Lung (tissue), 17 donors: ENCODE measurements at places on chromosomes 5 and 9. TPM values are rescaled to one million over a fixed set of nuclear protein-coding genes. Genes with fewer than 3 reads are reported as not detected.
A peak's percentile ranks its signal among the peaks of the same experiment; 100 is the strongest.

DNA sequence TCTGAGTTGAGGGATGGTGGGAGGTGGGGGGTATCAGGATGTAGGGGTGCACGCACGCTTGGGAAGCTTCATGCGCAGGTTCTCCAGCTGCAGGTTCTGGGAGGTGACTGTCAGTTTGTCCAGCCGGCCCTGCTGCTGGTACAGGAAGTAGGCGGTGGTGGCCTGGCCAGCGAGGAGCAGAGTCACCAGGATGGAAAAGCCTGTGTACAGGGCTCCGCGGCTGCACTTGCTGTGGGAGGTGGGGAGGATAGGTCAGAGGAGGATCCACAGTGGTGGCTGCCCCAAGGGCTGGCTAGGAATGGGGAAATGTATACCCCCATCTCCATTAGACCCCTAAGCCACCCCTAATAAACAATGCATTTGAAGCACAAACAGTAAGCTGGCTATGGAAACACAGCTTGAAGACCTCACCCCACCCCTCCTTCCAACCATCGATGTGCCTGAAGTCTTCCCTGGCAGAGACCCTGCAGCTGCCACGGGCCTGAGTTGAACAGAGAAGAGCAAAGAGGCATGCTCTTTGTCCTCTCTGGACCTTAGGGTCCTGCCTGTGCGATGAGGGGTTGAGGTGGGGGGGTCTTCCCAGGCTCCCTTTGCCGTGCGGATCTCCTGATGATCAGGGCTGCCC lies 5.5 kb downstream of the CD74 start:
- no peak overlapping the region for H3K27ac ChIP-seq
- H3K4me1 ChIP-seq = no peaks in the 10 kb centered on the region
- H3K36me3 ChIP-seq = peaks cover 6% of the 10 kb centered on the region
- no peak overlapping the region for H3K4me3 ChIP-seq

DNA sequence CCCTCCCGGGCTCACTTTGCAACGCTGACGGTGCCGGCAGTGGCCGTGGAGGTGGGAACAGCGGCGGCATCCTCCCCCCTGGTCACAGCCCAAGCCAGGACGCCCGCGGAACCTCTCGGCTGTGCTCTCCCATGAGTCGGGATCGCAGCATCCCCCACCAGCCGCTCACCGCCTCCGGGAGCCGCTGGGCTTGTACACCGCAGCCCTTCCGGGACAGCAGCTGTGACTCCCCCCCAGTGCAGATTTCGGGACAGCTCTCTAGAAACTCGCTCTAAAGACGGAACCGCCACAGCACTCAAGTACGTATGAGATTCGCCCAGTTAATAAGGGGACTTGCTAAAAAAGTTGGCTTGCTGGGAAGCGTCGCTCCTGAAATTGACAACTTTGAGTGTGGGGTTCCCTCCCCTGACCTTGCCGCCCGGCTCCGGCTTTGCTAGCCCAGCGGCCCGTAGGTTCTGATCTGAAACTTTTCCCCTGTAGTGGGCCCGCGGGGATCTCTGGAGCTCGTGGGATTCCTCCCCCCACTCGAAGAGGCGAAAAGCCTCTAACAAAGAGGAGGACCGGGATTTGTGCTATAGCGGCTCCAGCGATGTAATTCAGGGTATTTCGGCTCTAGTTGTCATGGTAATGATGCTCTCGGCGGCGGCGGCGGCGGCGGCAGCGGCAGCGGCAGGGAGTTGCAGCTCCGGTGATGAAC lies 572 bp downstream of the NR4A3 start:
- no peaks in the 10 kb centered on the region for H3K36me3 ChIP-seq
- peak overlapping the region; percentile 85 for H3K27ac ChIP-seq
- H3K4me1 ChIP-seq = peaks cover 5% of the 10 kb centered on the region
- peaks cover 51% of the 10 kb centered on the region for H3K27me3 ChIP-seq

DNA sequence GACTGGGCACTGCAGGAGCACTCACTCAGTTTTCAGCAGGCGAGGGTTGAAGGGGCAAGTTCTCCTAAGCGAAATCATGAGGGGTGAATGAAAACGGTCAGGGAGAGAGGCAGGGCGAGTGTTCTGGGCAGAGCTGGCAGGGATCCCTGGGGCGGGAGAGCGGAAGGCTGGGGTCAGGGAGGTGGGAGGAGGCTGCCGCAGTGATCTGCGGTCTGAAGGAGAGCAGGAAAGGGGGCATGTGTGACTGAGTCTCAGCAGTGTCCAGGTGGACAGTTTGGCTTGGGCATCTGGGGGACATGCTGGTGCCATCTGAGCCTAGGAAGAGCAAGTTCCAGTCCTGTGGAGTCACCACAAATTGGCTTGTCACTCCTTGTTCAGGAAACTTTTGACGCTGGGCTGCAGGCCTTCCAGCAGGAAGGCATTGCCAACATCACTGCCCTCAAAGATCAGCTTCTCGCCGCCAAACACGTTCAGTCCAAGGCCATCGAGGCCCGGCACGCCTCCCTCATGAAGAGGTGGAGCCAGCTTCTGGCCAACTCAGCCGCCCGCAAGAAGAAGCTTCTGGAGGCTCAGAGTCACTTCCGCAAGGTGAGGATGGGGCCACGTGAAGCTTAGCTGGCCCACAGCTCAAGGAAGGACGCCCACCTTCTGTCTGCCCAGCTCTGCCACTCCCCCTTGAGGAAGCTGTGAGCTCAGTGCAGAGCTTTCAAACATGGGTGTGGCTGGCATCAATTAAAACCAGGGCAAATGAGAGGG lies 31.1 kb downstream of the DYNC2I2 start:
- DNase-seq = no peak
- H3K4me1 ChIP-seq = no peaks in the 10 kb centered on the region
- no peak overlapping the region for H3K27ac ChIP-seq
- peaks cover 23% of the 10 kb centered on the region for H3K36me3 ChIP-seq

- DNase-seq = no peak
- H3K4me1 ChIP-seq = no peaks in the 10 kb centered on the region
- H3K27ac ChIP-seq = no peak overlapping the region
- no peak overlapping the region for H3K4me3 ChIP-seq
These were observed 14.2 kb downstream of the COL5A1 start for GRCh38 chr9:134655586-134656333.

GRCh38 chr9:28120184-28120583 lies 546.9 kb upstream of the C9orf72 start:
- no peak for DNase-seq
- H3K4me3 ChIP-seq = no peak overlapping the region
- no peaks in the 10 kb centered on the region for H3K4me1 ChIP-seq
- no peaks in the 10 kb centered on the region for H3K36me3 ChIP-seq
- no peaks in the 10 kb centered on the region for H3K27me3 ChIP-seq

DNA sequence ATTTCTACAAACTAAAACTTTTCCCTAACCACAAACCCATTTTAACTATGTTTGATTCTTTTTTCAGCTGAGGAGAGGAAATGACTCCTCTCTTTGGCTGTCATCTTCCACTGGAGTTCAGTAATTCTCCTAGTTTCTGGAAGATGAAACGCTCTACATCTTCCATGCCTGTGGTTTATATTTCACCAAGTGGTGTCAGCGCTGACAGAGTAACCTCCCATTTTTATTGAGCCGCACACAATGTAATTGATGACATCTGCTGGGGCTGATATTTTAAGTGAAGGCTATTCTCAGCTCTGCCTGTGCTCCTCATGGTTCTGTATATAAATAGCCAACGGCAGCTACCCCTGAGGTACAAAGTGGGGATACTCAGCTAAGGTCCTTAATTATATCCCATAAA lies 234.6 kb downstream of the SPOCK1 start:
- no peak overlapping the region for H3K4me3 ChIP-seq
- peaks cover 6% of the 10 kb centered on the region for H3K27me3 ChIP-seq
- no peaks in the 10 kb centered on the region for H3K36me3 ChIP-seq
- H3K27ac ChIP-seq = no peak overlapping the region

GRCh38 chr5:21684992-21685391 lies 1168.2 kb downstream of the CDH12 start:
- no peak overlapping the region for H3K27ac ChIP-seq
- no peaks in the 10 kb centered on the region for H3K36me3 ChIP-seq
- no peak for DNase-seq
- no peaks in the 10 kb centered on the region for H3K27me3 ChIP-seq

DNA sequence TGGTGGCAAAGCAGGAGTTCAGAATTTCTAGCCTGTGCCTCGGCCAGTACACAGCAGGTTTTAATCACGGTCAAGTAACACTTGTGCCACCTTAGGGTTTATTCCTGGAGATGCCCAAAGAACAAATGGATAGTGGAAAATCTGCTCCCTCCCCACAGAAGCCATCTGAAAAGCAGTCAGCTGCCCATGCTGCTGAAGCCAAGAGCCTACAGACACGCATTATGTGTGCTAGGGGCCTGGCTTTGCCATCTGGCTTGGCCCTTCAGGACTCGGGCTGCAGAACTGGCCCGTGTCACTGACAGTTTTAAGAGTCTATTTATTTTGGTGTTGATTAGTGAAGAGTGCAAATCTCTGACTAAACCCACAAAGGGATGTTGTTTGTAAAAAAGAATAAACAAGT lies 11.1 kb downstream of the ARSB start:
- no peak overlapping the region for H3K27ac ChIP-seq
- no peaks in the 10 kb centered on the region for H3K36me3 ChIP-seq
- H3K4me1 ChIP-seq = peaks cover 37% of the 10 kb centered on the region
- peak; percentile 20 for DNase-seq
- H3K27me3 ChIP-seq = no peaks in the 10 kb centered on the region
- no peak overlapping the region for H3K4me3 ChIP-seq

ASPN gene
- 1.4 TPM for total RNA-seq

TRIM14 gene
- total RNA-seq = 5.0 TPM

DOCK2 gene
- 47.8 TPM for total RNA-seq

ARID3C gene
- total RNA-seq = not detected
